Fibroblast of mammary gland (primary cell): ENCODE measurements at places on chromosomes 2 and 18.

DNA sequence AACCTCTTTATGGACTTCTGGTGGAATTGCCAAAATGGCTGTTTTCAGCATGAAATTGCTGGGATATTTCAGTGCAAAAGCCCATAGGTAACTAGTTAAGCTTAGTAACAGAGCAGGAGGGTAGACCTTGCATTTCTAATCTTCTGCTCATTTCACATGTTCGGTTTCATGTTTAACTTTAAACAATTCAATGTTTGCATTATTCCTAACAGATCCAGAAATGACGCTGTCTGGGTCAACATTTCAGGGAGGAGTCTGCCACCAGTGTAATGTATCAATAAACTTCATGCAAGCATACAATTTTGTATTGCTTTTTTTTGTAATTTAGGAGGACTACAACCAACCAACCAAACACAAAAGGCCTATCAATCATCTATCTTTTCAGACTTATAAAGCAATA is 22.4 kb downstream of the CABYR start:
- DNase-seq, result no peak

- DNase-seq, result peak; percentile 77
Measured at GRCh38 chr2:218406949-218407618, 7.4 kb downstream of the CTDSP1 start.

DNA sequence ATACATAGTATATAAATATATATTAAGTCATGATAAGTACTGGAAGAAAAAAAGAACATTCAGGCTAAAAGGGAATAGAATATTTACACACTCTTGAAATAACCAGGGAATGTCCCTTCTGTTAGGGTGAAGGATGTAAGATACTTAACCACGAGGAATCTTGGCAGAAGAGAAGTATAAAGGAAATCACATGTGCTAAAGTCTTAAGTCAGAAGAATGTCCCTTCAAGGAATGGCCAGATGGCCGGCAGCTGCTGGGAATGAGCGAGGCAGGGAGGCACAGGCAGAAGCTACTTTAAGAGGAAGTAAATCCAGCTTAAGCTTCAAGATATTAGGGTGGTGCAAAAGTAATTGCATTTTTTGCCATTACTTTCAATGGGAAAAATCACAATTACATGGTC is 5.5 kb downstream of the CCDC102B start:
- peak; percentile 92 for DNase-seq

- no peak for DNase-seq
Measured at GRCh38 chr2:60463249-60463648, 90.2 kb downstream of the BCL11A start.

GRCh38 chr2:181058378-181059269 is 78.2 kb downstream of the UBE2E3 start:
- peak; percentile 62 for DNase-seq

- DNase-seq, result no peak
Measured at GRCh38 chr2:204049635-204050034, 113.1 kb downstream of the ICOS start.
